ENCODE measurements at places on chromosomes 2 and 18.

DNA sequence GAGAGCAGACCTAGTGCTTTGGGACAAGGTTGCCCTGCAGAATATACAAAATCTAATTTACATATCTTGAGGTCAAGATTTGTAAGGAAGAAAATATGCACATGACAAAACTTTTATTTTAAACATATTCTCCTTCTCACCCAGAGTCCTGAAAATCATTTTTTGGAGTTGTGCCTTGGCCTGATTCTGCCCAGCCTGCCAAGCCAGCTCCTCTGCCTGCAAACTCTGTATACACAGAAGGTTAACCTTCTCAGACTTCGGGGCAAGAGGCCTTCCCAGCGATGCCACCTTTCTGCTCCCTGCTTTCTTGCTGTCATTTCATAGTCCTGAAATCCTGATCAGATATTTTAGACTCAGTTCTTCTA, 95.8 kb upstream of the CAVIN2 start:
- peak; percentile 44 for DNase-seq

GRCh38 chr2:26639685-26640243, 1.4 kb downstream of the CIB4 start:
- DNase-seq = no peak

DNA sequence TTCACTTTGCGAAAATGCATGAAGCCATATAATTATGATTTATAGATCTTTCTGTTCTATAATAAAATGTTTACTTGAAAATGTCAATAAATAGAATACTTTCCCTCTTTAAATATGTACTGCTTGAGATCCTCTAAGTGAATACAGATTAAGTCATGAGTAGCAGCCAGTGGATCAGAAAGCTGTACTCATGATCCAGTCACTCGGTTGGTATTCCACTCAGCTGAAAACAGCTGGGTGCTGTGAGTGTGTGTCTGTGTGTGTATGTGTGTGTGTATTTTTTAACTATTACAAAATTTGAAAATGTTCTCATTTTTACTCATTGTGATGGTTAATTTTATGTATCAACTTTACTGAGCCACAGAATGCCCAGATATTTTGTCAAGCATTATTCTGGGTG, 141.6 kb upstream of the CYP26B1 start:
- peak; percentile 32 for DNase-seq

- no peak for DNase-seq
These were observed 396.2 kb downstream of the BCL11A start for GRCh38 chr2:60157283-60157682.

- DNase-seq = no peak
These were observed 29.9 kb downstream of the MTCL1 start for GRCh38 chr18:8735274-8735673.

GRCh38 chr18:44679056-44679913, 1.4 kb upstream of the SETBP1 start:
- DNase-seq = peak; percentile 86

GRCh38 chr2:30877833-30878232, 70.6 kb upstream of the CAPN13 start:
- DNase-seq = no peak

DNA sequence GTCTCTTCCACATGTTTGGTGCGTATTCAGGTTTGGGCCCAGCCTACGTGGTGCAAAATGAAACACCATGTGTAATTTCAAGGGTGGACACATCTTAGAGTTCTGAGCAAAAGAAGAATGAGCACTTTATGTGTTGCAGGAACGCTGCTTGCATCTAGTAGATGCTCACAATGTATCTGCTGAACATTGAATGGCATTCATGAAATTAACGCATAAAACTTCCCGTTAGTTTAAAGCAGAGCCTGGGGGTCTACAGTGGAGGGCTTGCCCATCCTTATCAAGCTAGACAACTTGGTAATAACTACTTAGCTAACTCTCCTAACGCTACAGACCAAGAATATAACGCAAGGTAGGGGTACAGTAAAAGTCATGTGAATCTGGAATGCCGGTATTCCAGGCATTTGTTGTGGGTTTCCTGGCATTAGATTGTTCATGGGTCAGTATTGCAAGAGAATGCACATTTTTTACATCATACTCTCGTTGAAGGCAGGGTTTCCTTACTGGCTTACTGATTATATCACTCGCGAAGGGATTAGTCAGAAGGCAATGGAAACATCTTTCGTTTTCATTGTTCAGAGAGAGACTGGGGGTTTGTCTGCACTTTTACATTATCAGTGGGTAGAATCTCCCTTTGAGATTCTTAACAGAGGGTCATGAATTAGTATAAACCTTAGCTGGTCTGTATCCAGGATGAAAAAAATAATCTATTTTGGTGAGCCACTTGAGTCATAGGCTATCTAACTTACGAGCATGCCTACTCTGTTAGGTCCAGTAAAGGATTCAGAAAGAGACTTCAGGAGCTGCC, 229.5 kb upstream of the EPAS1 start:
- DNase-seq = peak; percentile 99

DNA sequence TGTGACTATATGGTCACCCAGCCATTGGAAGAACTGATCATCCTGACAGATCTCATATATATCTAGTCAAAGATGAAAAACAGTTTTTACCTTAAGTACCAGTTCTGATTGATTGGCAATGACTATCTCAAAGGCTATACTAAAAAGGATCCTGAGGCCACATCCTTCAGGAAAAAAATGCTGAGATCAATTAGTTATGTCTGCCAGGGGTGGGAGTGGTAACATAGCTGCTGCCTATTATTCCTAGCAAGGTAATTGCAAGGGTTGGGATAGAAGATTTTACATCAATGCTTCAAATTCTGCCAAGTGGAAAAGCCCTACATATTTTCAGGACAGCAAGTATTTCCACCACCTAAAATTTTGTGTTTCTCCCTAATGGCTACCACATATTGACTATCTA, 114.7 kb downstream of the C1D start:
- DNase-seq = no peak

GRCh38 chr2:70070542-70071268, 16.6 kb upstream of the PCBP1 start:
- DNase-seq = peak; percentile 93

GRCh38 chr2:216574046-216574445, 59.2 kb upstream of the IGFBP2 start:
- DNase-seq = peak; percentile 14

GRCh38 chr2:71389384-71390072, 57.9 kb downstream of the ZNF638 start:
- peak; percentile 63 for DNase-seq

DNA sequence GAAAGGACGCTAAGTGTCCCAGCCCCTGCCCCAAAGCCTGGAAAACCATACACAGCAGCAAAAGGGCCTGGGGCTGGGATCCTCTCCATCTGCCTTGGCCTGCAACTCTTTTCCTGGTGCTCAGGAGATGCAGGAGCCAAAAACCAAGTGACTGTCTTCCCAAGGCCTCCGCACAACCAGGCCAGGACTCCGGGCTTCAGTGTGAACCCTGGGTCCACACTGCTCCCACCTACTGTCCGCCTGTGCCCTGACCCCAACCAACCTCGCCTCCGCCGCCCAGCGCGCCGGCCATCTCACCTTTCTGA, 1.1 kb downstream of the FEV start:
- DNase-seq = no peak

DNA sequence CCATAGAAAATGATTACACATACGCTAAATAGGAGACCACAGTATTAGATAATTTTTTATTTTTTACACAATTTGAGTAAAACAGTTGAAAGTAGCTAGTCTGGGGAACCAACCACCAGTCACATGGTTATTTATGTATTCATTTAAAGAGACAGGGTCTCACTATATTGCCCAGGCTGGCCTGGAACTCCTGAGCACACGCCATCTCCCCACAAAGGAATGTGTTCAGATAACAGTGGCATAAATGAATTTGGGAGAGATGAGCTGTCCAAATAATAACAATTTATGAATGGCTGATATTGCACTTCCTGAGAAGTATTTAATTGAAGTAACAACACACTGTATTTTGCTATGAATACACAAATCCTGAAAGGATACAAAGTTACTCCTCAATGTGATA, 39.7 kb downstream of the KIDINS220 start:
- DNase-seq = peak; percentile 14

DNA sequence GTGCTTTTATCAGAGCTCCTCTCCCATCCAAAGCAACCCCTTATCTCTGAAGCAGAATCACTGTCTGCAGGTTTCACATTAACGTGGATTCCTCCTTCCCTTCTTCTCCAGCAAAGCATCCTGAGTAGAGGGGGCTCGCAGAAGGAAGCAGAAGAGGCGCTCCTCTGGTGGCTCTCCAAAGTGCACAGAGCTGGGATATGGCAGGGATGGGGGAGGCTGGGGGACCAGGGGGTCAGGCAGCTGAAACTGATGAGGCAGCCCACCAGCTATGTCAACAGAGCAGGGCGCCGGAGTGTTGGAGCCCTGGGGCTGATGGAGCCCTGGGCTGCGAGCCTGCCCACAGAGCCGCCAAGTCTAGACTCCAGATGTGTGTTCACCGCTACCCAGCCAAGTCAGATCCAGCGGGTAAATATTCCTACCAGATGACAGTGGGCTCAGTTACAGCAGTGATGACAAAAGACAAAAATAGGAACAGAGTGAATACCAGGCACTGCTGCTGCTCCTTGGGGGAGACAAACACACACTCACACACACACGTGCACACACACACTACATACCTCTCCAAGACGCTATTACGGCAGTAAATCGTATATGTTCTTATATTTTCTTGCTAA, 678.3 kb upstream of the ID2 start:
- peak; percentile 86 for DNase-seq

DNA sequence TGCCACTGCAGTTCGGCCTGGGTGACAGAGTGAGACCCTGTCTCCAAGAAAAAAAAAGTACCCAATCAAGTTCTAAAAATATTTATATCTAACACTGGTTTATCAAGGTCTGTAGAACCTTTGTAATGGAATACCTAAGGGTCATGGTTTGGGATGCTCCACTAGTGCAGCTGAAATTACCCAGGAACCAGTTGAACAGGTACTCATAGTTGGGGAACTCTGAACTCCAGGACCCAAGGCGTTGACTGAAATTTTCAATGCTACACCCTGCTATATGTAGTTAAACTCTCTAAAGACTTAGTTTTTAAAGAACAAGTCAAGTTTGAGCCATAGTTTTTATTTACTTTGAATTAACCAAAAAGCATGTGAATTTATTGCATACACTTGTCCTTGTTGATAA, 55.1 kb downstream of the FAM117B start:
- DNase-seq = no peak

DNA sequence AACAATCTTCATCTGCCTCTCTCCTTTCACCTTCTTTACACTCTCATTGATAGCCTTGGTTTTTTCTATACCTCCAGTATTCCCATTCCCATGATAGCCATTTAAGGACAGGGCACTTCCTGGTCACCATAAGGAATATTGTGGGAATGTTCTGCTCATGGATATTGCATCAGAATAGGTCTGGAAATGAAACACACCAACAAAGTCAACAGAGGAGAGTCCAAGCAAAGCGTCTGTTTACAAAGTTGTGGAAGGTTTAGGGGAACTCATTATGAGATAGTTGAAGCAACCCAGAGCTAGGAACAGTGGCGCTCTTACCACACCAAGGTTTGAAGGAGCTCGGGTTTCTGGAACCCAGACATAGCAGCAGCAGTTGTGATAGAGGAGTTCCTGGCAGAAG, 150.3 kb upstream of the TNP1 start:
- DNase-seq = no peak

DNA sequence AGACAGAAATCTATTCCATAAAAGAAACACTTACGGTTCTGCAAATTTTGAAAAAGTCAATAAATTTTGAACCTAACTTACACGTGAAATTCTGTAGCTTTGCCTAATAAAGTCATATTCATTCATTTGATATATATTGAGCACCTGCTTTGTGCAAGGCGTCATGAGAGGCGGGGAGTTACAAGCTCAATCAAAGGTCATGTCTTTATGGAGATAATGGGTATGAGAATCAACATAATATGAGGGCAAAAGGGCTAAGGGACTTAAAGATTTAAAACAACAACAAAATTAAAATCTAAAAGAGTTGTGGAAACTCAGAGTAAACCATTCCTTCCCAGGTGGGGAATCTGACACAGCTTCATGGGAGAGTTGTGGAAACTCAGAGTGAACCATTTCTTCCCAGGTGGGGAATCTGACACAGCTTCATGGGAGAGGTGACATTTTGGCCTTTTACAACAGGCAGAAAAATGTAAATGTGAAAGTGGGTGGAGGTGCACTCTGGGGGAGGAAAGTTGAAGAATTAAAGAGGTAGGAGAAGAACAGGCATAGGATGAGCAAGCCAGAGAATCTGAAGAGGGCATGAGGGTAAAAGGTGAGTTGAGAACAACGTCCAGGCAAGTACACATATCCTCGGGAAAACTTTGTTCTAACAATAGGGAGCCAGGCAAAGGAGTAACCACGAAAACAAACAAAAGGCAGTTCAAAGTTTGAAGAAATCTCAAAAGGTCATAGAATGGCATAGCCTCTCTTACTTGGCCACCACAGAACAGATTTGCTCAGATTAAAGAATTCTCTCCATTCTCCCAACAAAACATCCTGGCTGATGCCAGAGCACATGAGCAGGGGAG, 49.5 kb upstream of the CD226 start:
- no peak for DNase-seq

GRCh38 chr2:2827761-2828221, 496.7 kb upstream of the MYT1L start:
- DNase-seq = no peak

Measured in fibroblast of the aortic adventitia (primary cell).